NCI-H69 (cell line): ENCODE measurements at places on chromosomes 11 and 22.
A peak's percentile ranks its signal among the peaks of the same experiment; 100 is the strongest.

DNA sequence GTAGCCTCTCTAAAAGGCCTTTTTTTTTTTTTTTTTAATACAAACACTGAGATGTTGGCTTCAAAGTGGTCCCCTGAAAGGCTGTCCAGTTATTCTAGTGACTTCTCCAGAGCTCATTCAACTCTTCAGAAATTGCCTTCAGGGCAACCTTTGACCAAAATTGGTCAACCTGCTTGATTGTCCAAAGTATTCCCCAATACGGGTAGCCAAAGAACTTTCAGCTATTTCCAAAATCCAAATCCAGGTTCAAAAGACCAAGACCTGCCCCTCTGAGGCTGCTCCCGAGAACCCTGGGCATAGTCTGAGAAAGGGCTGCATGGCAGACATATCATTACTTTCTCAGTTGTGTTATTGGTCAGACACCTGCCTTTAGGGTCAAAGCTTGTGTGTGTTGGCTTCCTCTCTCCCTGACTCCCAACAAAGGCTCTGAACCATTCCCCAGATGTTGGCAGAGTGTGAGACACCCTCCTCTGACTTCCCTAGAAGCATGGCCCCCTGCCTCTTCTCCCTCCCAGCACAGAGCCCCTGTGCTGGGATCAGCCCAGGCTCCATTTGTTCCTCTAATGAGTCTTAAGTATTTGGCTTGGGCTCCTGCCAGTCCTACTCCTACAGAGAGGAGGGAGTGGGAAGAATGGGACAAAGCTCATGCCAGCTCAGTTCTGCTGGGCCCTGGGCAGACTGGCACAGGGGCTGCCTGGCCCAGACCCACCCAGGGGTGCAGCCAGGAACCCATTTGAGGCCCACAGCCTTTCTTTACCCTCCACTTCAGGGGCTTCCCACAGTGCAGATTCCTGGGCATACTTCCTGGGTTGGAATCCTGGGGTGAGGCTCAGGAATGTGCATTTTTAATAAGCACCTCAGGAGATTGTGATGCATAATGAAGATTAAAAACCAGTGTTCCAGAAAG, 30.3 kb downstream of the TNKS1BP1 start:
- peak; percentile 95 for DNase-seq

DNA sequence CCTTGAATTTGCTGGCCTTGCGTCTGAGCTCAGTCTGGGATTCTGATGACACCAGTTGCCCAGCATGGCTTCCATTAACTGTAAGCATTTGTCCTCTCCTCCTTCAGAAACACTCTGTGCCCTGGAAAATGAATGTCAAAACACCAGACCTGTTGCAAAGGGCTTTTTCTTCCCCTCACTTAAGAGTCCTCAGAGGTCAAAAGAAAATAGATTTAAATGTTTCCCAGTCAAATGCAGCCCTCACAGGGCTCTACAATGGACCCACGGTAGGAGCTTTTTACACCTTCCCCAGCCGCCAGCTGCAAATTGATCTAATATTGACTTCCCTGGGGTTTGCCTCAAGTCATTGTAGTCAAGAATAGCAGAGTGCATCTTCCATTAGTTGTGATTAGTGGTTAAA, 332.2 kb downstream of the INSC start:
- DNase-seq, result no peak

DNA sequence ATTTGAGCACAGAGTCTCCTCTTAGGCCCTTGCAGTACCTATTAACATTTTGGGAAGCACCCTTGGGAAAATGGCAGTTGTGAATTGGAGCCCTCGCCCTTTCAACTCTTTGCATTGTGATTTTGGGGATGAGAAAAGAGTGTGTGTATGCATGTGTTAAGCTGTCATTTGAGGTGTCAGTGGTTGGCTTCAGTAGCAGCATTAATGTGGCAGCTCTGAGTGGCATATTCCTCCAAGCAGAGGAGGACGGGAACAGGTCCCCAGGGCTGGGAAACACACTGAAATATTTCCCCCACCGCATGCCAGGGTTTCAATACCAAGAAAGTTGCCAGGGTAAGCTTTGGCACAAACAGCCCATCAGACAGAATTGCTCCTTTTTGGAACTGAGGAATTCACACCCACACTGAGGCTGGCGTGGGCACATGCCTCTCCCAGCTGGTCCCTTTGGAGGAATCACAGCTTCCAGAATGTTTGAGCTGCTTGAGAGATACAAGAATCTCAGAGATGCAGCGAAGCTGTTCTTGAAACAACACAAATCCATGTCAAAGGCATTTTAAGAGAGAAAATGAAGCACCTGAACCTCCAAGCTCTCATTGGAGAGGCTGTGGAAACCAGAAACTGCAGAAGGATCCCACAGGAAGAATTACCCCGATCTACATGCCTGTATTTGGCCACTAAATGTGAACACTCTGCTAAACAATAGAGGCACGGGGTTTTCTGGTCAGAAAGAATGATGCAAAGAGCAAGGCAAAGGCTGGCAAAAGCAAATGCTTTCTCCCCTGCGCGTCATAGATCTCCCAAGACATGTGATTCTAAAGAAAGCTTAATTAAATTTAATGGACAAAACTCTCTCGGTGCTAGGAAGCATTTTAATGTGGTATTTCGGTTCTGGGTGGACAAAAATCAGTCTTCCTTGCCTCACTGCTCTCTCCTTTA, 67.2 kb upstream of the RCN1 start:
- DNase-seq, result no peak

GRCh38 chr22:45198463-45198795, 34.7 kb downstream of the NUP50 start:
- no peak for DNase-seq

DNA sequence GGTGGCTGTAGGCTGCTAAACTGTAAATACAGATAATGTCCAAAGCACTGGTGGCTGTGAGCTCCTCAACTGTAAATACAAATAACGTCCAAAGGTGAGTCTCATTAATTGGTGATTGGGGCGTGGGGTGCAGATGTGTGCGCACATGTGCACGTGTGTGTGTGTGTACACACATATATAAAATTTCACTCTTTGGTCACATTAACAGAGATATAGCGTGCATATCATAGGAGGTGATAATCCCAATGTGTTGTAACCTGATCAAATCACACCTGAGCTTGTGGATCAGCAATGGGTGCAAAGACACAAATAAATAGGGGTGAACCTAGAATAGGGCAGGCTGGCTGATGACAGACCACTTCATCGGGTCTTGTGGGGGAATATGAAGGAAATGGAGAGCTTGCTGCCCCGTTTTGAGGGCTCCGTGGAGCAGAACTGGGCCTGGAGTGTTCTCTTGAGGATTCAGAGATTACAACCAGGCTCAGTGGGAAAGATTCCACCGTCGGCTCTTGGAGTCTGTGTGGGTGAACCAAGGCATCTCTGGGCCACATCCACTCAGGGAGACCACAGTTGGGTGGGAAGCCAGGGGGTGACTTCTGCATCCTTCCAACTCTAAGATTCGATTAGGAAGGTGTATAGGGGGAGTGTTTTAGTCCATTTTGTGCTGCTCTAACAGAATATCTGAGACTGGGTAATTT, 24.9 kb upstream of the OSBPL5 start:
- DNase-seq, result no peak

DNA sequence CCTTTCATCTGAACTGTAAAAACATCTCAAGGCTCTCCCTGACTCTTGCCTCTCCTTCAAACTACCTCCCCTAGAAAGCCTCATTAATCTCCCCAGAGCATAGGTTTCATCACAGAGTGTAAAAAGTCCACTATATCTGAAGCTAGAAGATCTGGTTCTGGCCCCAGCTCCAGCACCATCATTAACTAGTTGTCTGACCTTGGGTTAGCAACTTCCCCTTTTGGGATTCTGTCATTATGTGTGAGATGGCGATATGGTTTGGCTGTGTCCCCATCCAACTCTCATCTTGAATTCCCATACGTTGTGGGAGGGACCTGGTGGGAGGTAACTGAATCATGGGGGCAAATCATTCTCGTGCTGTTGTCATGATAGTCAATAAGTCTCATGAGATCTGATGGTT, 97.3 kb downstream of the KCNC1 start:
- DNase-seq, result no peak

- DNase-seq, result peak; percentile 13
Measured at GRCh38 chr22:46748908-46749675, 11.0 kb upstream of the CERK start.

DNA sequence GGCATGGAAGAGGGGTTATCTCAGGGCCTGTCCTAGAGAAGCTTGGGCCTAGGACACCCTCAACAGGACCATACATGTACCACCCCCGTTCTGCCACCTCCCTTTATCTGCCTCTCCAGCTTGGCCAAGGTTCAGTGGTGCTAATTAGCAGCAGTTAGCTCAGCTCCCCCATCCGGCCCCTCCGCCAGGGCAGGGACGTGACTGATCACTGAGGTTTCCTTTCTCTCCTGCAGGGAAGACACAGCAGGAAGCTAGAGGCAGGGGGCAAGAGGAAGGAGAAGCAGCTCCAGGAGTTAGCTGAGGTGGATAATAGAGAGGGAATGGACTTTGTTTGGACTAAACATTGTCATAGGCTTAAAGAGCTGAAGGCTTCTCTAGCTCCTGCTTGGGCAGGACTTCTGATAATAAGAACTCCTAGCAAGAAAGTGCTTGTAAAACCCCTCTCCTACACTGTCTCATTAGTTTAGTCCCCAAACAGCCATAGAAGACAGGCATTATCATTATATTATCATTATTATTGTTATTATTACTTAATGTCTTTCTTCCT, 53.8 kb downstream of the BUD13 start:
- DNase-seq, result peak; percentile 72

GRCh38 chr11:126307706-126308105, 3.8 kb downstream of the DCPS start:
- DNase-seq, result peak; percentile 65

- peak; percentile 23 for DNase-seq
Measured at GRCh38 chr11:57647372-57647771, 2.3 kb downstream of the YPEL4 start.

- no peak for DNase-seq
Measured at GRCh38 chr11:130054966-130055365, 14.7 kb upstream of the APLP2 start.

DNA sequence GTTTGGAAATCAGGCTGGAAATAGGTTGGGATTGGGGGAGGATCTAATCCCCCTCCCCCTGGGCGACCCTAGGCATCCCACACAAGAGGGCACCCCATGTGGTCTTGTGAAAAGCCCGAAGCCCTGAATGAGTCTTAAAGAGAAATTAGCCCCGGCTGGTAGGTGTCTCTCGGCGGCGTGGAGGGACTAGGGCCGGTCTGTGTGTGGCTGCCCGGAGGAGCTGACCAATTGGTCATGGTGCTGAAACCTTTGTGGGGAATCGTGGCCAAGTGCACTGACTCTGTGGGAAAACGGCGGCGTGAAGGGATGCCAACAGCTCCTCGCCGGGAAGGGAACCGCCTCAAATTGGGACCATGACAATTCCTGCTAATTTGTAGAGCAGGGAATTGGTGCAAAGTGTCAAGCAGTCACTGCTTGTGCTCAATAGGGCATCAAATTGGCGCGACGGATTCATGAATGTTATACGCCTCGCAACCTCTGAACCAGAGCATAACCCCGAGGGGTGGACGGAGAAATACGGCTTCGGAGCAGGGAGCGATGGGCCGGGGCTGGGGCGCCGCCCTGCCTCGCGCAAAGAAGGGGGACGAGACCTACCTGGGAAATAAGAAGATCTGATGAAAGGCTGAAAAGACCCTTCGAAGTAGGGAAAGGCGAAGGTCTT, 1.5 kb downstream of the DBX1 start:
- peak; percentile 48 for DNase-seq

DNA sequence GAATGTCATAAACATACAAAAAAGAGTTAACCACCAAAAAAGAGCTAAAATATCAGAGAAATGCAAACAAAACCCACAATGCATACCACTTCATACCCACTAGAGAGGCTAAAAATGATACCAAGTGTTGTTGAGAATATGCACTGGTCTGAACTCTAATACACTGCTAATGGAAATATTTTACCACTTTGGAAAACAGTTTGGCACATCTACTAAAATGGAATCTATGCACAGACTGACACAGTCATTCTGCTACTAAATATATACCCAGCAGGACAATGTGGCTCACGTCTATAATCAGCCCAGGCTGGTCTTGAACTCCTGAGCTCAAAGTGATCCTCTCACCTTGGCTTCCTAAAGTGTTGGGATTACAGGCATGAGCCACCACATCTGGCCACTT, 18.0 kb downstream of the MAPK1 start:
- no peak for DNase-seq

DNA sequence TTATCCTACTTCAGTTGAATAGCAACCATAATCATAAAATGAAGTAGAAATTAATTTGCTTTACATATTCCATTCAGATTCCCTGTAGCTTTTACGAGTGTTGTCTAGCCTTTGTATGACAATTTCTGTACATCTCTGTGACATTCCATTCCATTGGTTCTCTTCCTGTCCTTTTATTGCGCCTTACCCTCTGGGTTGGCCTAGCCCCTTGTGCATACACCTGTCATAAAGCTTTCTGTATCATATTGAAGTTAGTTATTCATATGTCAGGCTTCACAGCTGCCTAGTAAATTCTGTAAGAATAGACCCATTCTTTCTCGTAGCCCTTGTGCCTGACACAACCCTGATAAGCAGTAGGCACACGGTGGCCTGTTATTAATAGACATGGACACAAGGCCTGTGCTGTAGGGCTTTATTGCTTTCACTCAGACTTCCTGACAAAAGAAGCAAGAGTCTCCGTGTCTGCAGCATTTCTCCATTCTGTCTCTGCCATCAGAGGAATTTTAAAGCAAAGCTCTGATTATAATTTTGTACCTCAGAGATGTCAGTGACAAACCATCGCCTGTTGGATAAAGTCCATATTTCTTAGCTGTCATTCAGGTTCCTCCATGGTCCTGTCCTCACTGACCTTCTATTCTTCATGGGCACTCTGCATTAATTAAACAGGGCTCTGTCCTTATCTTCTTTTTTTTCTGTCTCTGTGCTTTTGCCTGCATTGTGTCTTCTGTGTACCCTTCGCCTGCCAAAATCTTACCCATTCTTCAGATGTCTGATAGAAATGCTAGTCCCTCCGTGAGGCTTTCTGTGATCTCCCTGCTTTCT, 49.4 kb downstream of the BID start:
- no peak for DNase-seq

- no peak for DNase-seq
Measured at GRCh38 chr11:119041821-119042514, 11.3 kb upstream of the SLC37A4 start.

- DNase-seq, result no peak
Measured at GRCh38 chr11:113638376-113638775, 67.7 kb downstream of the TMPRSS5 start.

DNA sequence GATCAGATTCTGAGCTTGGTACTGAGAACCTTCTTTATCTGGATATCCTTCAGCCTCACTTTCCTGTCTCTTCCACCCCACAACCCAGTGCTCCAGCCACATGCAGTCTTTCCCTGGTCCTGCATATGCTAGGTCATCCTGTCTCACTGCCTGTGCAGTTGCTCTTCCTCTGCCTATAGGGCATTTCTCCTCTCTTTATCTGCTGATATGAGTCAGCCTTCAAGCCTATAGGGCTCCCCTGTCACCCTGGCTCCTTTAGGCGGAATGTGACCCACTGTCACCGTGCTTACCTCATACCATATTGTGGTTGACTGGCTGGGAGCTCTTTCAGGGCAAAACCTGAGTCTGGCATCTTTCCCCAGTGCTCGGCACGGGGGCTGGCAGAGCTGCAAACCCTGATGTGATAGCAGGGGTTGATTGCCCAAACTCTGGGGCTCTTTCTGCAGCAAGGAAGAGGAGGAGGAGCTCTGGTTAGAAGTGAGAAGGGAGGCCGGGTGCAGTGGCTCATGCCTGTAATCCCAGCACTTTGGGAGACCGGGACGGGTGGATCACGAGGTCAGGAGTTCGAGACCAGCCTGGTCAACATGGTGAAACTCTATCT, 26.3 kb downstream of the MEI1 start:
- DNase-seq, result no peak

GRCh38 chr11:117606211-117606610, 190.8 kb downstream of the DSCAML1 start:
- peak; percentile 79 for DNase-seq
